ENCODE measurements at places on chromosomes 12 and 14.

DNA sequence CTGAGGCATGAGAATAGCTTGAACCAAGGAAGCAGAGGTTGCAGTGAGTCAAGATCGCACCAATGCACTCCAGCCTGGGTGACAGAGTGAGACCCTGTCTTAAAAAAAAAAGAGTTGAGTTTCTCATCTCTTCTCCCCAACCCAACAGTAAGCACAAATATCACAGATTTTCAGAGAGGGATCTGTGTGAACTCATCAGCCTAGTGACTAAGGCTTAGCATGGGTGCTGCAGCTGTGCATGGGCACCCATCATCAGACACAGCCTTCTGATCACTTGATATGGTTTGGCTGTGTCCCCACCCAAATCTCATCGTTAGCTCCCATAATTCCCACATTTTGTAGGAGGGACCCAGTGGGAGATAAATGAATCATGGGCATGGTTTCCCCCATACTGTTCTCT lies 298.9 kb downstream of the PCNX1 start:
- DNase-seq: no peak

DNA sequence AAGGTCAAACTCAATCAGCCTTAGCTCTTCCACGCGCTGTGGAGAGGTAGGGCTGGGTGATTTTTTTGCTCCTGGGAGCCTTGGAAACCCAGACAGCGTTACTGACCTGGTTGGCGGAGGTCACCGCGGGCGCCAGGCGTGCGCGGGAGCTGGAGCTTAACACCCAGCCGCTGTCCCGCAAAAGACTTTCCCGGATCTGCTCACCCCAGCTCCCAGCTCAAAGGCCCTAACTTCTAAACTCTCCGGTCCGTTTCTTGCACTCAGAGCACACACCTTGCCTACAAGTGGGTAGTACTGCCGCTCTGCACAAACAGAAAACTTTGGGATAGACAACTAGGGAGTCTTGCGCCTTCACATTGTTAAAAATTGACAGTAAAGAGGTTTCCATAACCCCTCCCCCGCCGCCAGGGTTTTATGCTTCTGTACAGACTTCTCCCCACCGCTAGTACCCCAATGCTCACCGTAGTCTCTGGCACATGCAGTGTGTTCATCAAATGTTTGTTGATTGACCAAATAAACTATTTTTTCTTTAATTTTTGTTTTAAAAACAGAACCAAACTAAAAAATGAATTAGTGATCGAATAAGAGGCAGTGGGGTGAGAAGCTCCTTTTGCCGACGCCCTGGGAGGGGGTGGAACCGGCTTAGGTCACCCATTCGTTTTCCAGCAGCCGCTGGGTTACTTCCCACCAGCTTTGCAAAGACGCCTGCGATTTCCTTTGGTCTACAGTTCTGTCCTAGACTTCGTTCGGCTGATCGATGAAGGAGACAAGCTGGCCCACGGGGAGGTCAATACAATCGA lies 12.7 kb upstream of the TBX3 start:
- no peak for DNase-seq

DNA sequence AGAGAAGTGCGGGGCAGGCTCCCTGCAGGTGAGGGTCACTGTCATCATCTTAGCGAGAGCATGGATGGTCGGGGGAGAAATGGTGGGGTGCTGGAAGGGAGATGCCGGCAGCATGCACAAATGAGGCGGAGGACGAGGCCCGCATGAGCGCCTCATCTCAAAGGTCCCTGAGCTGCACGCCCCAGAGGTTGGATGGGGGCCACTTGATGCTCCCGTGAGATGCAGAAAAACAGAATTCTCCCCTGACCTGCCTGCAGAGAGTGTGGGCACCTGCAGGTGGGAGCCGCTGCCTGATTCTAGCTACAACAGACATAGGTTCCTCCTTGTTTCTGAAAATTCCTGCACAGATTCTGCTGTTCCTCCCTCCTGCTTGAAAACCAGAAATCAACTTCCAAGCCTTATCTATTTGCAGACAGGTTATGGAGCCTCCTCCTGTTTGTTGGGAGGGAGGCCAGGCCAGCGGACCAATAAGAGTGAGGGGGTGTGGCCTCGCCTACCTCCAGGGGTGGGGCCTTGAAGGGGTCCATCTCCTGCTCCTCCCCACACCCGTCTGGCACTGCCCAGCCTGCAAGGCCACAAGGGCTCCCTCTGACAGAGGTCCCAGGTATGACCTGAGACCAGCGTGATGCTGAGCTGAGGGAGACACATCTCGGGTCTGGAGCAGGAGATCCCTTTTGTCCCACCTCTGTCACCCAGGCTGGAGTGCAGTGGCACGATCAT lies 67.2 kb downstream of the KDM2B start:
- DNase-seq: peak; percentile 9

DNA sequence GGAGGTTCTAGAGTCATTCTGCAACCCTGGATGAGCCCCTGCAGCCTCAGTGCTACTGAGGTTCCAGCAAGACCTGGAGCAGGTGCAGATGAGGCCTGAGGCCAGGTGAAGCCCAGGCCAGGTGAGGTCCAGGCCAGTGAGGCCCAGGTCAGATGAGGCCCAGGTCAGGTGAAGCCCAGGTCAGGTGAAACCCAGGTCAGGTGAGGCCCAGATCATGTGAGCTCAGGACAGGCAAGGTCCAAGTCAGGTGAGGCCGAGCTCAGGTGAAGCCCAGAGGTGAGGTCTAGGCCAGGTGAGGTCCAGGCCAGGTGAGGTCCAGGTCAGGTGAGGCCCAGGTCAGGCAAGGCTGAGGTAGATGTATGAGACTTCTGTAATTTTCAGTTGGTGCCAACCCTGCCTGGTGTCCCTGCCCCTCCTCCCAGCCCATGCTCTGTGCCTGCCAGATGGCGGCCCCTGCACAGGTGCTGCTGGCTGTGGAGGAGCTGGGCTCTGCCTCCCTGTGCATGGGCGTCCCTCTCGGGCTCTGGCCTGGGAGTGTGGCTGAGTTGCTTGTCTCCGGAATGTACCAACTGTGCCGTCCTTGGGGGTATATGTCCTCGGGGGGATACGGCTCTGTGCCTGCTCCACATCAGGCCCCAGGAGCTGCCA lies 388.5 kb downstream of the TMEM121 start:
- no peak for DNase-seq

GRCh38 chr12:24728366-24728765 lies 220.5 kb downstream of the BCAT1 start:
- peak; percentile 55 for DNase-seq

GRCh38 chr12:24952389-24952788 lies 3.5 kb upstream of the BCAT1 start:
- no peak for DNase-seq

DNA sequence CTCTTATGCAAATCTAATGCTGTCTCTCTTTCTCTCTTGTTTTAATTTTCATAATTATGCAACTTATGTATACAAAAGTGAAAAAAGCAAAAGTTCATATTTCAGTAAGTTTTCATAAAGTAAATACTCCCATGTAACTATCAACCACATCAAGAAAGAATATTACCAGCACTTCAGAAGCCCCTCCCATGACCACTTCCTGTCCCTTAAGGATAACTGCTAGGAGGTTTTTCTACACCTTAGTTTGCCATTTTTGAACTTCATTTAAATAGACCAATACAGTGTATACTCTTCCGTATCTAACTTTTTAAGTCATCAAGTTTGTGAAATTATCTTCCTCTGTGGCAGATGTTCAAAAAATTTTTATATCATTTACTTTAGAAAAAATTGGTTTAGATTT lies 547 bp upstream of the OR4K15 start:
- no peak for DNase-seq

DNA sequence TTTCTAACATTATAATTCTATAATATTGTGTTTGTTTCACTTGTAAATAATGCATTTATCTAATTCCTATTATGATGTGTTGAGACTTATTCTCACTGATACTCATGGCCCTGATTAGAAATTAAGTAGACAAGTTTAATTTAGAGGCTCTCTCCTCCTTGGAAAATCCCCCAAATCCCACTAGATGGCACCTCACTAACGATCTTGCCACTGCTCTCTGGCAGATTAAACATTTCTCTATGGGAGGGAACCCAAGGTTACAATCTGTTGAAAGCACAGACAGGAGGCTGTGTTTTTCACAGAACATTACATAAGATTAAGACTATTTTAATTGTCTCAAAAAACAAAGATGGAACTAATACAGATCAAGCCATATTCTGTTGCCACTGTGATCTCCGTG lies 318.7 kb downstream of the LRFN5 start:
- DNase-seq: peak; percentile 46

- no peak for DNase-seq
These were observed 58.0 kb downstream of the FAR2 start for GRCh38 chr12:29207120-29207519.

DNA sequence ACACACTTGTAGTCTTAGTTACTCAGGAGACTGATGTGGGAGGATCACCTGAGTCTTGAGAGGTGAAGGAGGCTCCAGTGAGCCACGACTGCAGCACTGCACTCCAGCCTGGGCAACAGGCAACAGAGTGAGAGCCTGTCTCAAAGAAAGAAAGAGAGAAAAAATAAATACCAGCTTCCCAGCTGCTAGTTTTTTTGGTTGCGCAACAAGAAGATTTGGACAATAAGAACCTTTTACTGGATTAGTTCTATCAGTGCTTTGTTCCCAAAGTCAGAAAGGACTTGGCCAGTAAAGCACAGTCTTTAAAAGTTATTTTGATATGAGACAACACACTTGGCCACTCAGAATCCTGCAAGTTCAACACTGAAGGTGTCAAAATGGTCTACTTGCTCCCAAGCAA lies 768.1 kb upstream of the LRFN5 start:
- no peak for DNase-seq

- DNase-seq: peak; percentile 96
These were observed 18.5 kb downstream of the BDKRB1 start for GRCh38 chr14:96274543-96274942.

- DNase-seq: no peak
These were observed 3.1 kb downstream of the FUT8 start for GRCh38 chr14:65415613-65416012.

- no peak for DNase-seq
These were observed 250.9 kb downstream of the ADGRD1 start for GRCh38 chr12:131204416-131205274.

DNA sequence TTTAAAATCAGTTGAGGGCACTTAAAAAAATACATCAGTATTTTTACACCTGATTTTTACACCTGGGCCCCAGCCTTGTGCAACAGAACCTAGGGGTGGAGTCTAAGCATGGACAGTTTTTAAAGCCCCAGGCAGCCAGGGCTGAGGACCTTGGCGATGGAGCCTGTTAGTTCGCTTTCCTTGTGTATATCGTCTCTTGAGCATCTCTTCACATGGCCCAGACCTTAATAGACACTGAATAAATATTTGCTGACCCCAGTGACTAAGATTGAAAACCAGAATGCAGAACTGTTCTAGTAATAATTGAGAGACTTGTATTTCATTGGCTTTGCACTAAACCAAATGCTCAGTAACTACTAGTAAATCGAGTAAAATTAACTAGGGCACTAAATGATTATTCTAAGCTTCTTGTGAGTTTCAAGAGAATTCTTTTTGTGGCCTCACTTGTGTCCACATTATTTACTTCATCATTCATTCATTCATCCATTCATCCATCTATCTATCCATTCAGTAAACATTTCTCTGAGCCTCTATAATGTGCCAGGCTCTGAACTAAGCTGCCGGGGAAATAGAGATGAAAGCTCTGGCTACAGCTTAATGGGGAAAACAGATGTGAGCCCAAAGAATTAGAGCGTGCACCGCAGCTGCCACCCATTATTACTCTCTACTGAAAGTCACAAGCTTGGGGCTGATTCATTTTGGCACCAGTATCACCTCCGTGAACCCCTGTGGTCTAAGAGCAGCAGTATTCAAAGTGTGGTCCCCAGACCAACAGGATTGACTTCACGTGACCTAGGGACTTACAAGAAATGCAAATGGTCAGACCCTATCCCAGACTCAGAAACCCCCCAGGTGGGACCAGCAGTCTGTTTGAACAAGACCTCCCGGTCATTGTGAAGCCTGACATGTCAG lies 30.7 kb upstream of the BCL7A start:
- no peak for DNase-seq

DNA sequence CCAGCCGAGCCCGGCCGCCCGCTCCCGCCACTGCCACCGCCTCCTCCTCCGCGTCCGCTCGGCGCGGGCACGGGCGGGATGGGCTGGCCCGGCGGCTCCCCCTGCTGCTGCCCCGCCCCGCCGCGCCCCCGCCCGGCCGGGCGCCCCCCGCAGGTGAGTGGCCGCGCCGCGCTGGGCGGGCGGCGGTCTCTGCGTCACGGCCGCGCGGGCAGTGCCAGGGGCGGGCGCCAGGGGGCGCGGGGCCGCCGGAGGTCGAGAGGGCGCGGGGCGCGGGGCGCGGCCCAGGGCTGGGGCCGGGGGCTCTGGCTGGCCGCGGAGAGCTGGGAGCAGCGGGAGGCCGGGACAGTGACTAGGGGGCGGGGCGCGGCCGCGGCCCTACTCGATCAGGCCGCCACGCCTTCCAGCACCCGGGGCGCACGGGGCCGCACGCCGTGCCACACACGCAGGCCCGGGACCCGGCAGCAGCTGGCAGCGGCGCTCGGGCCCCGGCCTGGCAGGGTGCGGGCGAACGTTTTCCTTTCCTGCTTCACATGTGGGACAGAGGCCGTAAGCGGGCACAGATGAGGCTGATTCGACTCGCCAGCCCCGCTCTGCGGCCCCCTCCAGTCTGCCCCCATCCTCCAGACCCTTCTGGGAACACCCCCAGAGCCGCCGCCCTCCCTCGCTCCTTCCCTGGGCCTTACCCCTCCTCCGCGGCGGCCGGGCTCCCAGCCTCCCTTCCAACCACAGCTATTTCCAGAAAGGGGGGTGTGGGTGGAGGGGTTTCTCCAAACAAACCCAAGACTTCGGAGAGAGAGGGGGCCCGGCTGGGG lies 2.4 kb upstream of the TNS2 start:
- peak; percentile 73 for DNase-seq

DNA sequence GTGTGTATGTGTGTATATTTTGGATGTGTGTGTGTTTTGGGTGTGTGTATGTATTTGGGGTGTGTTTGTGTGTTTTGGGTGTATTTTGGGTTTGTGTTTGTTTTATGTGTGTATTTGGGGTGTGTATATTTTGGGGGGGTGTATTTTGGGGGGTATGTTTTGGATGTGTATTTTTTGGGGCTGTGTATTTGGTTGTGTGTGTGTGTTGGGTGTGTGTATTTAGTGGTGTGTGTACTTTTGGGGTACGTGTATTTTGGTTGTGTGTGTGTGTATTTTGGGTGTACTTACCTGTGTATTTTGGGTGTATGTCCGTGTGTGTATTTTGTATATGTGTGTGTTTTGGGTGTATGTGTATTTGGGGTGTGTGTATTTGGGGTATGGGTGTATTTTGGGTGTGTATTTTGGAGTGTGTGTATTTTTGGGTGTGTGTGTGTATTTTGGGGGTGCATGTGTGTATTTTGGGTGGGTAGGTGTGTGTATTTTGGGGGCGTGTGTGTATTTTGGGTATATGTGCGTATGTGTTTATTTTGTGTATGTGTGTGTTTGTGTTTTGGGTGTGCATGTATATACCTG lies 16.7 kb upstream of the TCTN2 start:
- DNase-seq: no peak

- peak; percentile 34 for DNase-seq
These were observed 267.8 kb downstream of the KTN1 start for GRCh38 chr14:55847766-55848165.

DNA sequence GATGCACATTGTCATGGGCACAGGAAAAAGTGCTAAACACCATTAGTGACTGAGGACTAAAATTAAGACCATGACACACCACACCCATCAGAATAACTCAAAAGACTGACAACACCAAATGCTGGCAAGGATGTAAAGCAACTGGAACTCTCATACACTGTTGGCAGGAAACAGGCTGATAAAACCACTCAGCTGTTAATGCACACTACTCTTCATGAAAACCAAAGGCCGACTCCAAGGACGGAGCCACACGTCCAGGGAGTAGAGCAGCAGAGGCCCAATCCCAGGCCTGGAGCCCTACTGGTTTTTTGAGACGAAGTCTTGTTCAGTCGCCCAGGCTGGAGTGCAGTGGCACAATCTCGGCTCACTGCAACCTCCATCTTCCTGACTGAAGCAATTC lies 6.4 kb downstream of the RAD52 start:
- DNase-seq: no peak
